ENCODE measurements at places on chromosomes 4 and X.

- peak; percentile 84 for DNase-seq
These were observed 9.5 kb downstream of the RNF175 start for GRCh38 chr4:153750197-153750817.

- DNase-seq = peak; percentile 35
These were observed 207.7 kb downstream of the MGST2 start for GRCh38 chr4:139873111-139873860.

- DNase-seq = no peak
These were observed 263.1 kb downstream of the PTTG2 start for GRCh38 chr4:38223306-38223705.

GRCh38 chr4:2138846-2139500 is 79.8 kb downstream of the NAT8L start:
- DNase-seq = no peak

- no peak for DNase-seq
These were observed 19.5 kb downstream of the NAT8L start for GRCh38 chr4:2078584-2078983.

GRCh38 chr4:155491336-155492120 is 114.8 kb upstream of the MAP9 start:
- no peak for DNase-seq

DNA sequence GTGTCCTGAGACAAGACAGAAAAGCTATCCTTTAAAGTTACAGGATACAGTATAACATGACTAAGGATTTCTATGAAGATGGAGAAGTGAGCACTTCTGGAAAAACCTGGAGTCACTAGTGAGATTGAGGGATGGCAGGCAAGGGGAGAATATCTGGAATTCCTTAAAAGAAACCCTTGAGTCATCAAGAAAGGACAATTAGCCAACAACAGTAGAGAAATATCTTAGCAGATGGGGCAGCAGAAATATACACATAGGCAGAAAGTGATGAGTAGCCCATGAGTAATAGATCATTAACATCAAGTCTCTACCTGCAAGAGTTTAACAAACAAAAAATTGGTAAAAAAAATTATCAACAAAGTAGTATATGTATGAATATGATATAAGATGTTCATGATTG is 858.8 kb upstream of the FRG1 start:
- DNase-seq = peak; percentile 33

GRCh38 chr4:37732526-37733186 is 46.5 kb upstream of the RELL1 start:
- no peak for DNase-seq

DNA sequence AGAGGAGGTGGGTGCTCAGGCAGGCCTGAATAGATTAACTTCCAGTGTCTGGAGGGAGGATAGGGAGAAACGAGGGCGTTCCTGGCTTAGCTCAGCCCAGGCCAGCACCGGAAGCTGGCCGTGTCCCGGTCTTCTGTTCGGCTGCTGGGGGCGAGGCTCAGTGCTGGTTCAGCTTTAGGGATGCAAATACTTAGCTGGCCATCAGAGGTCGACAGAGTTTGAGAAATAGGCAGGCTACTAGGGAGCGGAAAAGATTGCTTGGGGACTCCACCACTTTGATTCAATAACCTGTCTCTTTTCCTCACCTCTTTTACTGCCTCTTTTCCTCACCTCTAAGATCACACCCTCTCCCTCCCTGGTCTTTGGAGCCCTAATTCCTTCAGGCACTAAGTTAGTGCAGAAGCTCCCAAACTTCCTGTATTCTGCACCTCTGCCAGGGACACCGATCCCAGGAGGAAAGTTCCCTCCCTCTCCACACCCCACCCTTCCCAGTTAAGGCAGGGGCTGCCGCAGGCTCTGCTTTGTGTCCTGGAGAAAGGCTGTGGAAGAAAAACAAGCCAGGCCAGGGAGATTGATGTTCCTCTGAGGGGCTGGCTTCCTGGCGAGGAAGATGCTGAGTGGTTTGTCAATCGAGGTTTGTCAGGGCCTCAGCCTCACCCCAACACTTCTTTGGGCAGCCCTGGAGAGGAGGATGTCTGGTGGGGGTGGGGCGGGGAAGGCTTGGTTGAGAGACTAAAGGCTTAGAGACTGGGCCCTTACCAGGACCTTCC is 6.0 kb upstream of the EFNB1 start:
- peak; percentile 68 for DNase-seq

GRCh38 chr4:123170843-123171242 is 225.8 kb upstream of the SPRY1 start:
- DNase-seq = no peak

GRCh38 chrX:47644557-47645091 is 5.7 kb downstream of the ELK1 start:
- peak; percentile 49 for DNase-seq

- DNase-seq = peak; percentile 59
These were observed 76.9 kb upstream of the EXOC1L start for GRCh38 chr4:55742655-55743202.

- DNase-seq = peak; percentile 71
These were observed 7.4 kb downstream of the HNRNPH2 start for GRCh38 chrX:101415180-101416145.

DNA sequence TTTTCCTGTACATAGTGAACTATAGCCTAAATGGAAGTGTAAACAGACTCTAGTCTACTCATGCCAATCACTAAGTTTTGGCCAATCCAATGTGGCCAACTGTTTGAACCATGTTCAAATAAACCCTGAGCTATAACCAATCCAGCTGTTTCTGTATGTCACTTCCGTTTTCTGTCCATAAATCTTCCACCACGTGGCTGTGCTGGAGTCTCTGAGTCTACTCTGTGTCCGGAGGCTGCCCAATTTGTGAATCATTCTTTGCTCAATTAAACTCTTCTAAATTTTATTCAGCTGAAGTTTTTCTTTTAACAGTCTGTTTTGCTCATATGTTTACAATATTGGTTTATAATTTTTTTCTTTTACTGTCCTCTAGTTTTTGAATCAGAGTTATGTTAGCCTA is 112.3 kb upstream of the BANK1 start:
- DNase-seq = no peak

DNA sequence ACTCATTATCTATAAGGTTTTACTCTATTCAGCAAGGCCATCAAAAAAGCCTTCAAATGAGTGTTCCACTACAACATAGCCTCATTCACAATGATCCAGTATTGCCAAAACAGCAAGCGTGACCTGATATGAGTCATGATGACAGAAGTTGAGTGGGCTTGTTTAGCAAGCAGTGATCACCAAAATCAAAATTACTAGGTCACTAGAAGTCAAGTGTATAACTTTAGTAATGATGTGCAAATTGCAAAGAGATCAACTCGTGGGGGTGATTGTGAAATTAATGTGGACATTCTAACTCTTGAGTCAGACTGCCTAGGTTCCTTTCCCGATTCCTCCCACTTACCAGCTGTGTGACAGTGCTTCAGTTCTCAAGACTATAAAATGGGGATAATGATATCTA is 124.5 kb downstream of the CHM start:
- DNase-seq = peak; percentile 5

DNA sequence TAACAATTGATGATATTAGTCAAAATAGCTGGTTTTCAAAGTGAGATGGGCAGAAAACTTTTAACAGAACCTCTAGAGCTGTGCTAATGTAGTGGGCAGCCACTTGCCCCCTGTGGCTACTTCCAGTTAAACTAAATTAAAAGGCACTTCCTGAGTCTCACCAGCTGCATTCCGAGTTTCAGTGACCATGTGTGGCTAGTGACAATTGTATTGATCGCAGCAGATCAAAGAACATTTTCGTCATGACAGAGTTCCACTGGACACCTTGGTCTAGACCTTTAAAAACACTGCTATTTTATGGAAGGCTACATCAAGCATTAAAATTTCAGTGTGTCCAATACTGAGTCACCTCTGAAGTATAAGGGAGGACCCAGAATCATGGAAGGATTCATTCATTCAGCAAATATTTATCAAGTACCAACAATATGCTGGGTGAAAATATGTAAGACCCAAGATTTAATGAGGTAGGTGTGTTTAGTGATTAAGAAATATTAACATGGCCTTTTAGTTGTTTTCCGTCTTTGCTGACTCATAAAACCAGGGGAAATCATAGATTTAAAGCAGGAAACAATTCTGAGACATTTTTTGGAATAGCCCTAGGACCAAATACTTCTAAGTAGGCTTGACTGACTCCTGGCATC is 5.1 kb upstream of the FAT1 start:
- DNase-seq = peak; percentile 38

DNA sequence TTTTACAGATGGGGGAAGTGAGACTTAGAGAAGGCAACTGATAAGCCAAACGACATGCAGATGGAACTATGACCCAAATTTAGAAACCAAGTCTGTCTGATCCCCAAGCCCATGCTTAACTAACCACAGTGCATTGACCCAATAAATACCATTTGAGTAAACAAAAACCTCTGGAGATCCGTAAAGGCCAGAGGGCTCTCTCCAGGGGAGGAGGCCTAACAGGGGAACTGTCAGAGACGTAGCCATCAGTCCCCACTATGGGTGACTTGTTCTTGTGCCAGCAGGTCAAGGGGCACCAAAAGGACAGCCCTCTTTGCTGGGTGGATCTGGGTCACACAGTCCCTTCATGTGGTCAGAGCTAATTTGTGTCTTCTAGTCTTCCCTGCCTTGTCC is 420.2 kb downstream of the BCOR start:
- DNase-seq = no peak

- DNase-seq = no peak
These were observed 37.7 kb downstream of the GPR82 start for GRCh38 chrX:41761702-41762101.
